Upper lobe of right lung (tissue), 1 donor: ENCODE measurements at places on chromosomes 12 and 14.

DNA sequence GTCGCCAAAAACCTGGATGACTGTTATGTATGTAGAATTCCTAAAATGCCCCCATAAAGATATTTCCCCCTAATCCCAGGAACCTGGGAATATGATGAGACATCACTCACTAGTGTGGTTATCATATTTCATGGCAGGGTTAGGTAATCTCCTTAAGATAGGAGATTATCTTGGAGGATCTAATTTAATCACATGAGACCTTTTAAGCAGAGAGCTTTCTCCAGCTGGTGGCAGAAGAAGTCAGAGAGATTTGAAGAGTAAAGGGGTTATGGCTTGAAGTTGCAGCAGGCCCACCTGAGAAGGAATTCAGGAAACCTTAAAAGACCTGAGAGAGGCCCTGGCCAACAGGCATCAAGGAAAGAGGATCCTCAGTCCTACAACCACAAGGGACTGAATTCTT is 53.6 kb downstream of the DYRK2 start:
- no peaks in the 10 kb centered on the region for H3K27me3 ChIP-seq
- peaks cover 4% of the 10 kb centered on the region for H3K4me1 ChIP-seq
- no peak for DNase-seq
- H3K27ac ChIP-seq: no peak overlapping the region

GRCh38 chr12:57614178-57614947 is 3.1 kb downstream of the ARHGEF25 start:
- H3K27ac ChIP-seq: no peak overlapping the region
- H3K36me3 ChIP-seq: no peaks in the 10 kb centered on the region
- DNase-seq: no peak
- H3K4me3 ChIP-seq: no peak overlapping the region

- H3K27ac ChIP-seq: peak overlapping the region; percentile 63
- DNase-seq: no peak
- H3K27me3 ChIP-seq: no peaks in the 10 kb centered on the region
- H3K4me1 ChIP-seq: peaks cover 41% of the 10 kb centered on the region
- H3K36me3 ChIP-seq: no peaks in the 10 kb centered on the region
Measured at GRCh38 chr14:69610874-69611171, 573 bp upstream of the SUSD6 start.

GRCh38 chr14:51276605-51277004 is 36.6 kb downstream of the TMX1 start:
- H3K27me3 ChIP-seq: no peaks in the 10 kb centered on the region
- no peak for DNase-seq
- H3K27ac ChIP-seq: no peak overlapping the region

DNA sequence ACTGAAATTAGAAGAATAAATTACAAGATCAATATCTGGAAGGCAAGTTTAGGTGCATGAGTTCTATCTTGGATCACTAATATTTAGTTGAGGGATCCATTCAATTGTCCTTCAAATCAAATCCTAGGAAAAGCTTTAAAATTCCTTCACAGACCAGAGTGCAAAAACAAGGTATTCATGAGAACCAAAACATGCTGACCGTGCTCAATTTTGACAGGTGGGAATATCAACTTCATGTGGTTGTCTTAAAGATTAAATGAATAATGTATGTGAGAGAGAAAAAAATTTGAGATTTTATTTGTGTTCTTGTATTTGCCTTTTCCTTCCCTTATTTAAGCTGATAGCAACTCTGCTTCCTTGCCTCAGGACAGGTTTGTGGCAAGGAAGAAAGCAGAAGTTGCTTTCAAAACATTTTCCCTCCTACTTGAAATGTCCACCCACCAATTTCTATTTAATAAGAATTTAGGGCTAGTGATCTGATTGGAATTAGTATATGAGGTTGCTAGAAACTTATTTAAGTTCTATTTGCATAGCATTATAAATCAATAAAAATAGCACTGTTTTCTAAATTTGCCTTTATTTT is 4.9 kb upstream of the PPP1R12A start:
- H3K4me3 ChIP-seq: no peak overlapping the region
- H3K27me3 ChIP-seq: no peaks in the 10 kb centered on the region
- H3K4me1 ChIP-seq: peaks cover 8% of the 10 kb centered on the region
- H3K27ac ChIP-seq: no peak overlapping the region
- no peaks in the 10 kb centered on the region for H3K36me3 ChIP-seq
- DNase-seq: no peak

DNA sequence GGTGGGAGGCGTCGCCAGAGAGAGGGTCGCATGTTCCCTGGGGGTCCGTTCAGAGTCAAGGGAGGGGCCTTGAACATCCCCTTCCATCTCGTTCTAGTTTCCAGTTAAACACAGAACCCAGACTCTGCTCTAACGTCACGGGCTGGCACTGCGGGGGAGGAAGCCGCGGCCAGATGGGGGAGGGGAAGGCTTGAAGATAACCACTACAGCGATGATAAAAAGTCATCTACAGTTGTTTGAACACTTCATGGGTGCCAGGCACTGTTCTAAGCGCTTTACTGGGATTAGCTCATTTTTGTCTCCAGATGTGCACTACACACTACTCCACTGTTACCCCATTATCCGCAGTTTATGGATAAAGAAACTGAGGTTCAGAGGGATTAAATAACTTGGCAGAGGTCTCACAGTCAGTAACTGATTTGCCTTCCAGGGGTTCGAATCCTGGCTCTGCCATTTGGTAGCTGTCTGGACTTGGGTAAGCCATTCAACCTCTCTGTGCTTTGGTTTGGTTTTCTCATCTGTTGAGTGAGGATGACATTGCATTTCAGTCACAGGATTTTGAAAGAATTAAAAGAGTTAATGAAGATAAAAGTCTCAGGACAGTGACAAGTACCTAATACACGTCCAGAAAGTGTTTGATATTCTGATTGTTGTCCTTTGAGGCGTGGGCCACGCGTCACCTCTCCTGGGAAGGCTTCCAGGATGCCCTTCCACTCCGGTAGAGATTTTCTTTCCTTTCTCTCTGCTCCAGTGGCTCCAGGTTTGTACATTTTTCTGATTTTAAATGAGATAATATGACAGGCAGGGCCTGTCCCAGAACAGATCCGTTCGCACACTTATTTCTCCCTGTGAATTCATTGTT is 798 bp upstream of the RASAL1 start:
- H3K36me3 ChIP-seq: no peaks in the 10 kb centered on the region
- no peak for DNase-seq
- no peak overlapping the region for H3K27ac ChIP-seq
- H3K4me3 ChIP-seq: no peak overlapping the region
- H3K27me3 ChIP-seq: peaks cover 21% of the 10 kb centered on the region
- no peaks in the 10 kb centered on the region for H3K4me1 ChIP-seq

DNA sequence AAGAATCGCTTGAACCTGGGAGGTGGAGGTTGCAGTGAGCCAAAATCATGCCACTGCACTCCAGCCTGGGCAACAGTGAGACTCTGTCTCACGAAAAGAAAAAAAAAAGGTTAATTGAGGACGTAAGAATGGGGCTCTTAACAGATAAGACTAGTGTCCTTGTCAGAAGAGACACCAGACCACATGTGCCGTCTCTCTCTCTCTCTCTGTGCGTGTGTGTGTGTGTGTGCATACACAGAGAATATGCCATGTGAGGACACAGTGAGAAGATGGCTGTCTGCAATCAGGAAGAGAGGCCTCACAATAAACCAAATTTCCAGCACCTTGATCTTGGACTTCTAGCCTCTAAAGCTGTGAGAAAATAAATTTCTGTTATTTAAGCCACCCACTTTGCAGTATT is 11.7 kb upstream of the ERC1 start:
- no peaks in the 10 kb centered on the region for H3K27me3 ChIP-seq
- no peak overlapping the region for H3K27ac ChIP-seq
- H3K36me3 ChIP-seq: no peaks in the 10 kb centered on the region

DNA sequence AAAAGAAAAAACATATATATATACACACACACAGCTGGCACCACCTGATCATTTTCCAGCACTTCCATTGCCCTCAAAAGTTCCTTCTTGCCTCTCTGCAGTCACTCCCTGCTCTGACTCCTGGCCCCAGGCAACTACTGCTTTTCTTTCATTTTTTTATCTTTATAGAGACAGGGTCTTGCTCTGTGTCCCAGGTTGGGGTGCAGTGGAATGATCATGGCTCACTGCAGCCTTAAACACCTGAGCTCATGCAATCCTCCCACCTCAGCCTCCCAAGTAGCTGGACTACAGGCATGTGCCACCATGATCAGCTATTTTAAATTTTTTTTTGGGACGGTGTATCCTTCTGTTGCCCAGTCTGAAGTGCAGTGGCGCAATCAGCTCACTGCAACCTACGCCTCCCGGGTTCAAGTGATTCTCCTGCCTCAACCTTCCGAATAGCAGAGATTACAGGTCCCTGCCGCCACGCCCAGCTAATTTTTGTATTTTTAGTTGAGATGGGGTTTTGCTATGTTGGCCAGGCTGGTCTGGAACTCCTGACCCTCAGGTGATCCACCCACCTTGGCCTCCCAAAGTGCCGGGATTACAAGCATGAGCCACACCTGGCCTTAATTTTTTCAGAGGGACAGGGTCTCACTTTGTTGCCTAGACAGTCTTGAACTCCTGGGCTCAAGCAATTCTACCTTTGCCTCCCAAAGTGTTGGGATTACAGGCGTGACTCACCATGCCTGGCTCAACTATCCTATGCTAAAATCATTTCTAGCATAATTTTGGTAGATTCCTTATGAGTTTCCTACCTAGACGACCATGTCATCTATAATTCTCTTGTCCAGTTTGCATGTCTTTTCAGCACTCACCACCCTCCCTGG is 7.8 kb downstream of the HSP90AA1 start:
- no peak overlapping the region for H3K4me3 ChIP-seq
- no peak for DNase-seq
- no peak overlapping the region for H3K27ac ChIP-seq
- peaks cover 59% of the 10 kb centered on the region for H3K36me3 ChIP-seq
- no peaks in the 10 kb centered on the region for H3K27me3 ChIP-seq

- no peaks in the 10 kb centered on the region for H3K36me3 ChIP-seq
- H3K27ac ChIP-seq: no peak overlapping the region
- peaks cover 39% of the 10 kb centered on the region for H3K27me3 ChIP-seq
- peak overlapping the region; percentile 34 for H3K4me3 ChIP-seq
- peak; percentile 90 for DNase-seq
Measured at GRCh38 chr12:107903341-107904061, 129.0 kb downstream of the ASCL4 start.

DNA sequence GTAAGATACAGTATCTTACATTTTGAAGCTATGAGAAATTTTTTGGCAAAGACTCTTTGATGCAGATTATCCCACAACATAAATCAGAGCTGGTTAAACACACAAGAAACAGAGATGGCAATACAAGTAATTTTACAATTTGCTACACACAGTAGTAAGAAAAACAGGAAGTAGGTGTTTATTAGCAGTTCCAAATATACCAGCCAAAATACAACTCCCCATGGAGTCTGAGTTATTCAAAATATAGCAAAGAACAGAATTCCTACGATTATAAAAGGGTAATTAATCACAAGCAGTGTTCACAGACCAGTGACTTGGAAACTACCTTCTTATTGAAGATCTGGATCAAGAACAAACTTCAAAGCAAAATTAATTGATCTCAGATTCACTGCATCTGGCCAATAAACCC is 83.9 kb downstream of the BMP4 start:
- peaks cover 4% of the 10 kb centered on the region for H3K4me1 ChIP-seq
- no peak for DNase-seq
- H3K36me3 ChIP-seq: no peaks in the 10 kb centered on the region
- no peak overlapping the region for H3K4me3 ChIP-seq

GRCh38 chr14:58697930-58698642 is 60.3 kb downstream of the DACT1 start:
- H3K27ac ChIP-seq: no peak overlapping the region
- no peak for DNase-seq
- H3K27me3 ChIP-seq: no peaks in the 10 kb centered on the region

DNA sequence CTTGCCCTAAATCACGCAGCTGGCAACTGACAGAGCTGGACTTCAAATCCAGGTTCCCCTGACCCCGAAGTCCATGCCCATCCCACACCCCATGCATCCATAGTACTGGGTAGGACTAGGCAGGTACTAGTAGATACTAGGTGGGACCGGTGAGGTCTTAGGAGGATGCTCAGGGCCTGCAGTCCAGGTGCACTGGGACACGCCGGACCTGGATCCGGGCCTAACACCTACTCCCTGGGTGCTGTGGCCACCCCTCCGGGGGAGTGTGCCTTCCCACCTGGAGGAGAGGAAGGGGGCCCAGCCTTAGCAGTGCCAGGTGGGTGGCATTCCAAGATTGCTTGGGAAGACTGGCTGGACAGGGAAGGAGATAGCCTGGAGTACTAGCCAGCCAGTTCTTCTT is 64.8 kb downstream of the CACNA1C start:
- H3K36me3 ChIP-seq: no peaks in the 10 kb centered on the region

DNA sequence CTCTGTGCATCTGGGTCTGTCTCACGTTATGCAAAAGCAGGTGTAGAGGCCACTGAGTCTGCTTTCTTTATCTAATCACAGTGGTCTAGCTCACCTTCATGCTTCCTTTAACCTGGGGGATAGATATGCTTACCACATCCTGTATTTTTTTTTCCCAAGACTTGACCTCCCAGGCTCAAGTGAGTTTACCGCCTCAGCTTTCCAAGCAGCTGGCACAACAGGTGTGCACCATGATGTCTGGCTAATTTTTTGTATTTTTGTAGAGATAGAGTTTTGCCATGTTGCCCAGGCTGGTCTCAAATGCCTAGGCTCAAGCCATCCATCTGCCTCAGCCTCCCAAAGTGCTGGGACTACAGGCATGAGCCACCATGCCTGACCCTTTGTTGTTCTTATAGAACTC is 236.0 kb downstream of the ATP23 start:
- no peak overlapping the region for H3K4me3 ChIP-seq
- H3K27ac ChIP-seq: no peak overlapping the region
- DNase-seq: no peak
- H3K27me3 ChIP-seq: no peaks in the 10 kb centered on the region

GRCh38 chr12:107929436-107929835 is 154.9 kb downstream of the ASCL4 start:
- H3K4me3 ChIP-seq: no peak overlapping the region
- H3K36me3 ChIP-seq: no peaks in the 10 kb centered on the region
- H3K27ac ChIP-seq: no peak overlapping the region
- no peaks in the 10 kb centered on the region for H3K4me1 ChIP-seq
- DNase-seq: no peak

GRCh38 chr12:130127532-130127911 is 34.7 kb upstream of the FZD10 start:
- H3K4me1 ChIP-seq: no peaks in the 10 kb centered on the region
- no peak for DNase-seq
- no peaks in the 10 kb centered on the region for H3K27me3 ChIP-seq
- H3K27ac ChIP-seq: no peak overlapping the region

DNA sequence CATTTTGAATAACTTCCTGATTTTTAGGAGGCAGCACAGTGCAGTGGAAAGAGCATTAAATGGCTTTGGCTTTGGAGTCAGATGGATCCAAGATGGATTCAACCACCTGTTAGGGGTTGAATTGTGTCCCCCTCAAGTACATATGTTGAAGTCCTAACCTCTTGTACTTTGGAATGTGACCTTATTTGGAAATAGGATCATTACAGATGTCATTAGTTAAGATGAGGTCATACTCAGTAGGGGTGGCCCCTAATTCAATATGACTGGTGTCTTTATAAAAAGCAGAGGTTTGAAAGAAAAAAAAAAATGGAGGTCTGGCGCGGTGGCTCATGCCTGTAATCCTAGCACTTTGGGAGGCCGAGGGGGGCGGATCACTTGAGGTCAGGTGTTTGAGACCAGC is 18.8 kb downstream of the ATP5MC2 start:
- peaks cover 23% of the 10 kb centered on the region for H3K4me1 ChIP-seq
- no peak overlapping the region for H3K4me3 ChIP-seq
- H3K27me3 ChIP-seq: no peaks in the 10 kb centered on the region
- H3K27ac ChIP-seq: no peak overlapping the region
